Heart left ventricle (tissue), 16 donors: ENCODE measurements at places on chromosomes 2 and 18. TPM values are rescaled to one million over a fixed set of nuclear protein-coding genes. Genes with fewer than 3 reads are reported as not detected.

DNA sequence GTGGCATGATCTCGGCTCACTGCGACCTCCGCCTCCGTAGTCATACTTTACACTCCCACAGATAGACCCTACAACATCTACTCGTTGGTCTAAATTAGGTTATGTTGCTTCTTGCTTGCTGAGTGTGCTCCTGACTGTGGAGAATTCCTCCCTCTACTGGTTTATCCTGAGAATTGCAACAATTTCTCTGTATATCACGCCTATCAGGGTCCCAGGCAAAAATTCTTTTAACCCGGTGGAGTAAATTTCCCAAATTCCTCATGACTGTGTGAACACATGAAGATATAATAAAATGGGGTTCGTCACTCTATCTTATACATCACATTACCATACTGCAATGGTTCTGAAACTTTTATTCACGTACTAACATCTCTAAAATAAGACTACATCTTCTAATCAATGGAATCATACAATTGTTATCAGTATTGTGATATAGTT, 156.7 kb downstream of the EVA1A start:
- H3K4me3 ChIP-seq, result no peak overlapping the region
- H3K27me3 ChIP-seq, result peaks cover 10% of the 10 kb centered on the region
- H3K4me1 ChIP-seq, result no peaks in the 10 kb centered on the region
- no peak for DNase-seq
- H3K36me3 ChIP-seq, result no peaks in the 10 kb centered on the region
- H3K27ac ChIP-seq, result no peak overlapping the region

The CYP1B1 gene
- total RNA-seq, result 20.1 TPM

- no peak overlapping the region for H3K4me3 ChIP-seq
- H3K27me3 ChIP-seq, result no peaks in the 10 kb centered on the region
- no peak overlapping the region for H3K27ac ChIP-seq
- H3K4me1 ChIP-seq, result no peaks in the 10 kb centered on the region
- DNase-seq, result no peak
These were observed 84.1 kb upstream of the NCKAP5 start for GRCh38 chr2:133652398-133652797.

DNA sequence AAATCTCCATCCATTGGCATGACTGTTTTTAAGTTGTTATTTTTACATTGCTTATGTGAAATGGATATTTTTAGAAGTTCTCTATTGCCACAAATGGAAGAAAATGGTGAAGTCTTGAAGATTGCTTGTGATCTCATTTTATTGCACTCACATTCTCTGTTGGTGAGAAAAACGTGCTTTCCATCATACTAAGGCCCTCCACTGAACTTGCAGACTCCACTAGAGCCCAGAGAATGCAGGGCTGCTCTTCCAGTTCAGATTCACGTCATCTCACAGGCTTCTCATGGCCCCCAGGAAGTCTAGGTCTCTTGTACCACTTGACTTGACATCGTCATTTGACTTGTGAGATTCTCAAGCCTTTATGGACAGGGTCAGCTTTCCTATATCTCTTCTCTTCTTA, 254.8 kb upstream of the COPS8 start:
- H3K27ac ChIP-seq, result no peak overlapping the region
- DNase-seq, result no peak
- no peaks in the 10 kb centered on the region for H3K27me3 ChIP-seq

- no peaks in the 10 kb centered on the region for H3K4me1 ChIP-seq
- H3K27me3 ChIP-seq, result no peaks in the 10 kb centered on the region
- H3K27ac ChIP-seq, result no peak overlapping the region
- H3K4me3 ChIP-seq, result no peak overlapping the region
These were observed 545.5 kb upstream of the SLC8A1 start for GRCh38 chr2:40997362-40997761.

GRCh38 chr2:219010162-219010756, 17.0 kb upstream of the CRYBA2 start:
- H3K27ac ChIP-seq, result no peak overlapping the region
- peaks cover 62% of the 10 kb centered on the region for H3K27me3 ChIP-seq
- no peak overlapping the region for H3K4me3 ChIP-seq
- H3K4me1 ChIP-seq, result no peaks in the 10 kb centered on the region

The CCDC102B gene
- 6.3 TPM for total RNA-seq

- H3K36me3 ChIP-seq, result peaks cover 30% of the 10 kb centered on the region
- H3K4me1 ChIP-seq, result no peaks in the 10 kb centered on the region
- no peak for DNase-seq
These were observed 40.7 kb upstream of the C2orf66 start for GRCh38 chr2:196849895-196850294.

DNA sequence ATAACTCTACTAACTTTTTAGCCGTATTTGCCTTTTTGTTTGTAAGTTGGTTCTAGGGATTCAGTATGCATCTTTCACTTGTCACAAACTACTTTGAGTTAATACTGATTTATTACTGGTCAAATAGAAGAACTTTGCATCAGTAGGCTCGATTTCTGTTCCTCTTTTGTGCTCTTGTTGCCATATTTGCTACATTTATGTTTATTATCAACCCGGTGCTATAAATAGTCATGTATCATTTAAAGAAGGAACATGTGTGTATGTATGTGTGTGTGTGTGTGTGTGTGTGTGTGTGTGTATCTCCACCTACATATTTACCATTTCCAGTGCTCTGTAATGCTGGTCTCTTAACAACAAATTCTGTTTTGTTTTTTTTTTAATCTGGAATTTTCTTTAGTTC, 79.6 kb upstream of the B3GNT7 start:
- no peak overlapping the region for H3K4me3 ChIP-seq
- DNase-seq, result no peak
- H3K36me3 ChIP-seq, result no peaks in the 10 kb centered on the region
